Immature natural killer cell (primary cell): ENCODE measurements at places on chromosomes 11 and 22.

DNA sequence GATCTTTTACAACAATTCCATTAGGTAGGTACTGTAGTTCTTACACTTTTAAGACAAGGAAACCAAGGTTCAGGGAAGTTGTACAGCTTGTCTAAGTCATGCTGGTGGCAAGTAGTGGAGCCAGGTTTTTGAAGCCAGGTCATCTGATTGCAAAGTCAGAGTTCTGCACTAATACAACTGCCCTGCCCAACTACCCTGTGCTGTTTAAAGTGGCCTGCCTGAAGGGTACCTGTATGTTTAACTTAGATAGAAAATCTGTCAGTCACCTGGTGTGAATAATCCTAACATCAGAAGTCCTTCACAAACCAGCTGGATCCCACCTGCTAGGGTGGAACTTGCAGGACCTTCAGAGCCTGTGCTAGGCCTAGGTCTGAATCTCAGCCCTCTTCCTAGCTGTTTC, 44.2 kb downstream of the ARFGAP2 start:
- no peaks in the 10 kb centered on the region for H3K4me1 ChIP-seq
- H3K36me3 ChIP-seq: peaks cover 7% of the 10 kb centered on the region
- no peak for DNase-seq
- H3K27me3 ChIP-seq: no peaks in the 10 kb centered on the region
- no peak overlapping the region for H3K27ac ChIP-seq
- no peak overlapping the region for H3K4me3 ChIP-seq

- no peak overlapping the region for H3K4me3 ChIP-seq
- H3K4me1 ChIP-seq: peaks cover 6% of the 10 kb centered on the region
- no peak overlapping the region for H3K27ac ChIP-seq
- H3K36me3 ChIP-seq: no peaks in the 10 kb centered on the region
- peaks cover 11% of the 10 kb centered on the region for H3K27me3 ChIP-seq
- DNase-seq: no peak
These were observed 12.4 kb upstream of the DSCAML1 start for GRCh38 chr11:117809236-117810055.

- no peaks in the 10 kb centered on the region for H3K4me1 ChIP-seq
- peaks cover 3% of the 10 kb centered on the region for H3K36me3 ChIP-seq
These were observed 36.5 kb downstream of the TUG1 start for GRCh38 chr22:31005535-31005934.

- no peaks in the 10 kb centered on the region for H3K36me3 ChIP-seq
- H3K27ac ChIP-seq: peak overlapping the region; percentile 40
- no peak for DNase-seq
- H3K27me3 ChIP-seq: no peaks in the 10 kb centered on the region
- H3K4me3 ChIP-seq: no peak overlapping the region
- peaks cover 75% of the 10 kb centered on the region for H3K4me1 ChIP-seq
These were observed 5.8 kb downstream of the UBE2L3 start for GRCh38 chr22:21573293-21573734.

- peak overlapping the region; percentile 99 for H3K27ac ChIP-seq
- peaks cover 22% of the 10 kb centered on the region for H3K4me1 ChIP-seq
- peaks cover 11% of the 10 kb centered on the region for H3K36me3 ChIP-seq
- no peak for DNase-seq
- peaks cover 13% of the 10 kb centered on the region for H3K27me3 ChIP-seq
These were observed 860 bp downstream of the PRMT3 start for GRCh38 chr11:20388096-20389055.
